ENCODE measurements at places on chromosomes 3 and 15. TPM values are rescaled to one million over a fixed set of nuclear protein-coding genes. Genes with fewer than 3 reads are reported as not detected.
A peak's percentile ranks its signal among the peaks of the same experiment; 100 is the strongest.

Gene DOCK3
- total RNA-seq, result 3.3 TPM

DNA sequence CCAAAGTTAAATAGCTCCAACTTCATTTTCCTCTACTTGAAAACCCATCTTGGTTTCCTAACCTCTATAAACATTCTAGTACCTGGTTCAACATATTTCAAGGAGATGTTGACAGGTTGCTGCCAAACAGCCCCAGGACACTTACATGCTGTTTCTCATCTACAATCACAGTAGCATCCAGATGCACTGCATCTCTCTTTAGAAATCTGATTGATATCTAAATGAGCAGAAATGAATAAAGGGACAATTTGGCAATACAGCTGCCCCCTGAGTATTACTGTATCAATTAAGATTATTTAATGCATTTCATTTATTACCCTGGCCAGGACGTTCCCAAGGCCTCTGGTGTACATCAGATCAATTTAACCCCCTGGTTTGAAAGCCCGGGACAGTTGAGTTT, 74.0 kb downstream of the SSR3 start:
- H3K4me1 ChIP-seq, result peaks cover 25% of the 10 kb centered on the region
- H3K36me3 ChIP-seq, result no peaks in the 10 kb centered on the region
- peaks cover 18% of the 10 kb centered on the region for H3K27me3 ChIP-seq
- no peak overlapping the region for H3K4me3 ChIP-seq

- H3K36me3 ChIP-seq, result no peaks in the 10 kb centered on the region
- H3K27me3 ChIP-seq, result peaks cover 4% of the 10 kb centered on the region
- H3K4me1 ChIP-seq, result no peaks in the 10 kb centered on the region
- H3K4me3 ChIP-seq, result no peak overlapping the region
- DNase-seq, result no peak
These were observed 111.2 kb downstream of the IL12A start for GRCh38 chr3:160099834-160100233.

- H3K27ac ChIP-seq, result peak overlapping the region; percentile 34
- DNase-seq, result peak; percentile 61
- H3K27me3 ChIP-seq, result peaks cover 72% of the 10 kb centered on the region
- no peaks in the 10 kb centered on the region for H3K36me3 ChIP-seq
- H3K4me1 ChIP-seq, result peaks cover 10% of the 10 kb centered on the region
These were observed 626 bp upstream of the PTPRG start for GRCh38 chr3:61560517-61561373.

DNA sequence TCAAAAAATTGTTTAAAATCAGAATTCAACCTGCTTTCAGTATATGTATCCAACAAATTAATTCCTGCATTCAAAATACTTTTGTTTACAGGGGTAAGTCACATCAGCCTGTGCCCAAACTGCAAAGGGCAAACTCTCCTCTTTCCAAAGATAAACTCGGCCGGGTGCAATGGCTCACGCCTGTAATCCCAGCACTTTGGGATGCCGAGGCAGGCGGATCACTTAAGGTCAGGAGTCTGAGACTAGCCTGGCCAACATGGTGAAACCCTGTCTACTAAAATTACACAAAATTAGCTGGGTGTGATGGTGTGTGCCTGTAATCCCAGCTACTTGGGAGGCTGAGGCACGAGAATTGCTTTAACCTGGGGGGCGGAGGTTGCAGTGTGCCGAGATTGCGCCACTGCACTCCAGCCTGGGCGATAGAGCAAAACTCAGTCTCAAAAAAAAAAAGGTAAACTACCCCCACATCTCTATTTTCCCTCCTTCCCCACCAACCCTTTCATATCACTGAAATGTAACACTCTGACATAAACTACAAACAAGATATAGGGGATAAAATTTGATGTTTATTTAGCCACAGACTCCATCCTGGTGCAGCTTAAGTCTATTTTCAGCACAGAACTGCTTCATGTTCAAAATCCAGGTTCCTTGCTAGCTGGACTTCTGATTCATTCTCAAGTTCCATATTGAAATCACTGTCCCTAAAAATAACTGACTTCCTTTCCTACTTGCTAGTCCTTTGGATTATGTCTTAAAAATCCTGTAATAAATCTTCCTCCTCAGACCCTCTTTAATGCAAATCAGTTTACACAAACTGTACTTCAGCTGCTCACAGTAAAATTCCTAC, 15.4 kb downstream of the UBP1 start:
- H3K4me3 ChIP-seq, result no peak overlapping the region
- H3K36me3 ChIP-seq, result peaks cover 30% of the 10 kb centered on the region
- no peak overlapping the region for H3K27ac ChIP-seq
- DNase-seq, result no peak

Gene RTP4
- total RNA-seq, result 17.1 TPM

GRCh38 chr3:147962408-147963164, 553.4 kb downstream of the ZIC1 start:
- H3K4me3 ChIP-seq, result no peak overlapping the region
- no peaks in the 10 kb centered on the region for H3K27me3 ChIP-seq
- H3K4me1 ChIP-seq, result no peaks in the 10 kb centered on the region
- no peak for DNase-seq

Gene TUSC7
- total RNA-seq, result not detected

Gene LRRC31
- not detected for total RNA-seq

DNA sequence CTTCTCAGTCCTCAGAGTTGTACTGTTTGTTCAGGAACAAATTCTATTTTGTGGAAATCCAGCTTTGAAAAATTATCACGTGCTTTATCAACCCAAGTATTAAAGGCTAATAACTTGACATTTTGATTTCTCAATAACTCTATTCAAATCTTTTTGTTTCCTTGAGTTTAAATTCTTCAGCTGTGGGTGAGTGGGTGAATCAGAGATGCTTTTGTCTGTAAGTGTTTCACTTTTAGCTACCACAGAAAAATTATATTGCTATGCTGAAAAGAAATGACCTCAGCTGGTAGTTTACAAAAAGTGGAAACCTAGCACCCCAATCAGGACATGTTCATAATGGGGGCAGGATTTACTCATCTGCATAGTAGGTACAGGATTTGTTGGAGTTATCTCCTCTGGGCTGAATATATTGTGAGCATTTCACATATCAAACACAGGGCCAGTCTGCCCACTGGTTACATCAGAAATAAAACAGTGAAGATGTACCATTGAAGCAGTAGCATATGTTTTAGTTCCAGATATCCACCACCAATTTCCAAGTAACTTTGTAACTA, 30.5 kb downstream of the MINDY4B start:
- H3K4me3 ChIP-seq, result no peak overlapping the region
- H3K27me3 ChIP-seq, result peaks cover 11% of the 10 kb centered on the region
- no peaks in the 10 kb centered on the region for H3K36me3 ChIP-seq
- no peak overlapping the region for H3K27ac ChIP-seq

- H3K27me3 ChIP-seq, result peaks cover 2% of the 10 kb centered on the region
- DNase-seq, result no peak
- H3K4me1 ChIP-seq, result peaks cover 6% of the 10 kb centered on the region
- H3K36me3 ChIP-seq, result no peaks in the 10 kb centered on the region
- no peak overlapping the region for H3K4me3 ChIP-seq
These were observed 114.7 kb upstream of the PLCL2 start for GRCh38 chr3:16770021-16770420.

GRCh38 chr3:112530573-112530972, 31.2 kb downstream of the ATG3 start:
- peaks cover 1% of the 10 kb centered on the region for H3K4me1 ChIP-seq
- H3K4me3 ChIP-seq, result no peak overlapping the region

DNA sequence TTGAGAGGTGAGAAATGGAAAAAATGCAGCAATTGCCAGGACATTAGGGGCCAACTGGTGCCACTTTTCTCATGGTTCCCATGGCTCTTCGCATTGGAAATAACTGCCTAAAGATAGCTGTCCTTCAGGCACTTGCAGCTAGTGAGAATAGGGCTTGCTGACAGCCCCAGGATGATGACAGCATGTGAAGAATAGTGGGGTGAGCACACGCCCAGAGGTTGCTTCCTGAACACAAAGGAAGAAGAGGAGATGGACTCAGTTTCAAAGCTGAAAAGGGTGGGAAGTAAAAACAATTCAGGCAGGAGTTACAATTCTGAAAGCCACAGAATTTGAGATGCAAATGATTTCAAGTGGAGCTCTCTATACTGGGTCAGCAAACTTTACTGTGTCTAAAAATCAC, 45.6 kb downstream of the TNFAIP8L3 start:
- H3K27ac ChIP-seq, result no peak overlapping the region
- no peak overlapping the region for H3K4me3 ChIP-seq
- peaks cover 8% of the 10 kb centered on the region for H3K27me3 ChIP-seq
- peaks cover 1% of the 10 kb centered on the region for H3K4me1 ChIP-seq
- no peak for DNase-seq
- no peaks in the 10 kb centered on the region for H3K36me3 ChIP-seq

- peaks cover 29% of the 10 kb centered on the region for H3K4me1 ChIP-seq
- DNase-seq, result peak; percentile 27
These were observed 131.9 kb upstream of the MEF2A start for GRCh38 chr15:99433757-99434450.

DNA sequence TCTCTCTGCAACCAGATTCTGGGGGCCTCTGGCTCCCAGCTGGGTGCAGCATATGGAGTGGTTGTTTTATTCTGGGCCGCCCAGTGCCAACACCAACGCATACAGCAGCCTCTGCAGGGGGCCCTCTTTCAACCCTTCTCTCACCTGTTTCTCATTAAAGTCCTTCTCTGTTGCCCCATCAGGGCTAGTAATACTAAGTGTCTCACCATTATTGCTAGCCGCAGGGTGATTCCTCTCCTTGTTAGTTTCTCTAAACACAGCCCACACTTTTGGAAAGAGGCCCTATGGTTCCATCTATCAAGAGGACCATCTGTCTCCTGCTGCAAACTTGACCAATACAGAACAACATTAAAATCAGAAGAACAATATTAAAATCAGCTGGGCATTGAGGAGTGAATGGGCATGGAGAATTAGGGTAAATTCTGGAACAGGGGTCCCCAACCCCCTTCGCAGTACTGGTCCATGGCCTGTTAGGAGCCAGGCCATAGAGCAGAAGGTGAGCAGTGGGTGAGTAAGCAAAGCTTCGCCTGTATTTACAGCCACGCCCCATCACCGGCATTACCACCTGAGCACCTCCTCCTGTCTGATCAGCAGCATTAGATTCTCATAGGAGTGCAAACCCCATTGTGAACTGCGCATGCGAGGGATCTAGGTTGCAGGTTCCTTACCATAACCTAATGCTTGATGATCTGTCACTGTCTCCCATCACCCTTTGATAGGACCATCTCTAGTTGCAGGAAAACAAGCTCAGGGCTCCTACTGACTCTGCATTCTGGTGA, 36.5 kb downstream of the ALS2CL start:
- H3K4me3 ChIP-seq, result no peak overlapping the region
- no peak overlapping the region for H3K27ac ChIP-seq

DNA sequence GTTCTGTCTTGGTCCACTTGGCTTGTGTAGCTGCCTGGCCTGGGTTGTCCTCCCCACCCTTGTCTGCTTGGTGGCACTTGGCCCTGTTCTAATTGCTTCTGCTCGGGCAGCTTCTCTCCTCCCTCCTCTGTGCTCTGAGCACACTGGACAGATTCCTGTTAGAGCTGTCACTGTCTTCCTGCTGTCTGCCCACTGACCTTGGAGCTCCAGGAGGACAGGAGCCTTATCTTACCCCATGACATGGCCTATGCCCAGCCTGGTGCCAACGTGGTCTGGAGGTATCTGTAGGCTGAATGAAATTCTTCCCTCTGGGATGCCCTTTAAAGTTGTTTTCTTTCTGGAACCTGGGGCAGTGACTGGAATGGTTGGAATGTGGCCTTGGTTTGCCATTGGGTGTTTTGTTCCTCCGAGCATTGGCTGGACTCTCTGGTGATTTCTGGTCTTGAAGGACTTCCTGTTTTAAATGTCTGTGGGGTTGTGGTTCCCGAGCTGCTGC, 94.1 kb downstream of the FAM43A start:
- peaks cover 15% of the 10 kb centered on the region for H3K27me3 ChIP-seq
- no peaks in the 10 kb centered on the region for H3K4me1 ChIP-seq
- H3K36me3 ChIP-seq, result no peaks in the 10 kb centered on the region
- H3K4me3 ChIP-seq, result no peak overlapping the region
- no peak overlapping the region for H3K27ac ChIP-seq

GRCh38 chr3:76889911-76890310, 150.0 kb upstream of the ROBO2 start:
- no peak overlapping the region for H3K4me3 ChIP-seq
- no peaks in the 10 kb centered on the region for H3K36me3 ChIP-seq
- H3K27ac ChIP-seq, result no peak overlapping the region
- H3K27me3 ChIP-seq, result no peaks in the 10 kb centered on the region

DNA sequence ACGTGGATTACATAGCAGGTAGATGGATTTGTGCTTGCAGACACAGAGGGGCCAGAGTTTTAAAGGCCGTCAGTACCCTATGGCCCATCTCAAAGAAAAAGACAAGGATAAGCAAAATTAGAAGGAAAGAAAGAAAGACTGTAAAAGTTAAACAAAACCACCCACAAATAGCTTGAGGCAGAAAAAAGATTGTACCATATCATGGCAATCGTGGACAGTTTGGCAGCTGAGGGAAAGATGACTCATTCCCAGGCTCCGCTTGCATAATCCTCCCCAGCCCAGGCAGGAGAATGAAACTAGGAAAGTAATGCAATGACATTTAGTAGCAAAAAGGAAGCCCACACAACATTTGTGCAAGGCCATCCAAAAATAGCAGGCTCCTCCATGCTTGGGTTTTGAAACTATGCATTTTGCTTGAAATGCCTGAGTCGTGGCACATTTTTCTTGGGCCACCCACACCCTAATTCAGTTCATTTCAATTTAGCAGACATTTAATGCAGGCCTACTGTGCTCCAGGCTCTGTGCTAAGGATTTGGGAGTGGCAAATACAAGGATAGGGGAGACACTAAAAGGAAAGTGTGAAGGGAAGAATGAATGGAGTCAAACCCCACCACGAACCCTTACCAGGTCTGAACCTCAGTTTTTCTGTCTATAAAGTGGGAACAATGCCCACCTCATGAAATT, 40.9 kb upstream of the SMAD3 start:
- H3K4me1 ChIP-seq, result peaks cover 11% of the 10 kb centered on the region
- no peaks in the 10 kb centered on the region for H3K36me3 ChIP-seq
- DNase-seq, result no peak
- H3K27me3 ChIP-seq, result no peaks in the 10 kb centered on the region
- no peak overlapping the region for H3K27ac ChIP-seq

Gene ST8SIA2
- not detected for total RNA-seq

DNA sequence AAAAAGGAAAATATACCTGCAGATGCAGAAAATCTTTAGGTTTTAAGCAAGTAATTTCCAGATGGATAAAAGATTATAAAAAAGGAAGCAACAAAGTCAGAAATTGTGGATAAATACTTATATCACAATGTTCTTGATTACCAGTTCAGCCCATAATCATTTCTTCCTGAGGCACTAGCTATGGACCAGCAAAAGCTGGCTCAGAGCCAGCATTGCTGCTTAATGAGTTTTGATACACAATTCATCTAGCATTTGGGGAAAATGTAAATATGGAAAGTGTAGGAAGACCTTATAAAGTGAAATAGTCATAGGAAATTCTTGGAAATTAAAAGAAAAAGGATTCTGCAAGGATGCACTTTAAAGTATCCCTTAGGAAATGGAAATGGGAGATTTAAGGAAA, 168.3 kb upstream of the GBE1 start:
- H3K4me1 ChIP-seq, result no peaks in the 10 kb centered on the region
- H3K36me3 ChIP-seq, result no peaks in the 10 kb centered on the region
- no peak overlapping the region for H3K4me3 ChIP-seq
- H3K27me3 ChIP-seq, result peaks cover 2% of the 10 kb centered on the region

Gene BUB1B
- 59.3 TPM for total RNA-seq

- H3K27me3 ChIP-seq, result peaks cover 32% of the 10 kb centered on the region
- H3K36me3 ChIP-seq, result no peaks in the 10 kb centered on the region
- peaks cover under 1% of the 10 kb centered on the region for H3K4me1 ChIP-seq
- H3K27ac ChIP-seq, result no peak overlapping the region
These were observed 4.8 kb downstream of the GASK1A start for GRCh38 chr3:42983927-42984326.

Gene TIMP4
- total RNA-seq, result not detected

GRCh38 chr3:23159929-23160328, 43.2 kb upstream of the UBE2E2 start:
- H3K4me1 ChIP-seq, result no peaks in the 10 kb centered on the region
- peaks cover 7% of the 10 kb centered on the region for H3K27me3 ChIP-seq
- no peak for DNase-seq

Data from activated naive CD8-positive, alpha-beta T cell treated with anti-CD3 and anti-CD28 coated beads, Interleukin-2, amount 10 ng/mL, durations not matched to agents 7 days and 5 days (primary cell).